NCI-H460 (cell line): ENCODE measurements at places on chromosomes 3 and 15. TPM values are rescaled to one million over a fixed set of nuclear protein-coding genes. Genes with fewer than 3 reads are reported as not detected.

DNA sequence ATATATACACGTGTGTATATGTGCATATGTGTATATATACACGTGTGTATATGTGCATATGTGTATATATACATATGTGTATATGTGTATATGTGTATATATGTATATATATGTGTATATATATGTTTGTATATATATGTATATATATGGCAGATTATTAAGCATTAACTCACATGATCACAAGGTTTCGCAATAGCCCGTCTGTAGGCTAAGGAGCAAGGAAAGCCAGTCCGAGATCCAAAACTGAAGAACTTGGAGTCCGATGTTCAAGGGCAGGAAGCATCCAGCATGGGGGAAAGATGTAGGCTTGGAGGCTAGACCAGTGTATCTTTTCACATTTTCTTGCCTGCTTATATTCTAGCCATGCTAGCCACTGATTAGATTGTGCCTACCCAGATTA lies 23.7 kb downstream of the NAALADL2 start:
- DNase-seq: no peak

- no peak for DNase-seq
Observed at GRCh38 chr3:126305427-126305826, 51.8 kb downstream of the KLF15 start.

GRCh38 chr15:72398648-72399047 lies 543 bp downstream of the TMEM202 start:
- no peak for DNase-seq

Gene CHDH
- 0.57 and 1.2 TPM in 2 replicates for total RNA-seq

DNA sequence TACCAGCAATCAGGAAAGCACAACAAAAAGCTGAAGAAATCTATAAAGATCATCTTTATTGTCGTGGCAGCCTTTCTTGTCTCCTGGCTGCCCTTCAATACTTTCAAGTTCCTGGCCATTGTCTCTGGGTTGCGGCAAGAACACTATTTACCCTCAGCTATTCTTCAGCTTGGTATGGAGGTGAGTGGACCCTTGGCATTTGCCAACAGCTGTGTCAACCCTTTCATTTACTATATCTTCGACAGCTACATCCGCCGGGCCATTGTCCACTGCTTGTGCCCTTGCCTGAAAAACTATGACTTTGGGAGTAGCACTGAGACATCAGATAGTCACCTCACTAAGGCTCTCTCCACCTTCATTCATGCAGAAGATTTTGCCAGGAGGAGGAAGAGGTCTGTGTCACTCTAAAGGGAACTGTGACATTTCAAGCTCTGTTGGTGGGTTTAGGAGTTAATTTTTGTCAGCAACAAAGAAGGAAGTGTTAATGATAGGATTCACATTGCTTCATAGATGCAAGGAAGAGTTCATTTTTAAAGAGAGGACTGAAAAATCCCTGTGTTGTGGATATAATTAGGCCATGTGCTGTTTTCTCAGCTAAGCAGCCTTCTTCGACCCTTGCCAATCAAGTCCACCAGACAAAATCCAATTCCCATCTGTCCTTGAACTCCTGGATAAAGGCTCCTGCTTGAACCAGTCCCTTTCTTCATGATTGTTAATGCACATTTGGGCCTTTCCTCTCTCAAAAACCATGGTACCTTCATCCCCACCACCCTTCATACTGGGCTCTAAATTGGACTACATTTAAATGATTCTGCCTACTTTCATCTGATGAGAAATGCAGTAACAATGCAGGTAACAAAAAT lies 1.2 kb downstream of the GPR15 start:
- no peak for DNase-seq

DNA sequence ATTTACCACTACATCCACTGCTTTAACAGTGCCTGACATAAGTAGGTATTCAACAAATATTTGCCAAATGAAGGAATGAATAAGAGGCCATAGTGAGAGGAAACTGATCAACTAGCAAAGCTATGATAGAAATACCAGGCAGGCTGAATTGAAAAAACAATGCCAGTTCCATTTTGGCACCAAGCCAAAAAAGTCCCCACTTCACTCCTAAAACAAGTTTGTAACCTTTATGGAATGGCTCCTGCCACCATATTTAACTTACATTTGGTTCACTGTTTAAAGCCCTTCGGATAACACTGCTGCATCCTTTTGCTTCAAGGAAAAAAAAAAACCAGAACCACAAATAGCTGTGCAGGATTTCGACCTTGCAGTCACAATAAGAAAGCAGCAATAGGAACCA lies 166.1 kb downstream of the FRMD5 start:
- DNase-seq: no peak

Gene PEX5L
- total RNA-seq: 0.02 TPM in 1 of 2 replicates, not detected in the other

GRCh38 chr3:34225821-34226366 lies 427.5 kb downstream of the PDCD6IP start:
- no peak for DNase-seq

GRCh38 chr3:143888846-143889245 lies 40.6 kb upstream of the SLC9A9 start:
- no peak for DNase-seq

GRCh38 chr3:23219117-23219516 lies 16.0 kb downstream of the UBE2E2 start:
- no peak for DNase-seq

- no peak for DNase-seq
Observed at GRCh38 chr3:31575448-31575847, 42.7 kb downstream of the STT3B start.

- no peak for DNase-seq
Observed at GRCh38 chr3:127307112-127307835, 19.4 kb upstream of the PRR20G start.

DNA sequence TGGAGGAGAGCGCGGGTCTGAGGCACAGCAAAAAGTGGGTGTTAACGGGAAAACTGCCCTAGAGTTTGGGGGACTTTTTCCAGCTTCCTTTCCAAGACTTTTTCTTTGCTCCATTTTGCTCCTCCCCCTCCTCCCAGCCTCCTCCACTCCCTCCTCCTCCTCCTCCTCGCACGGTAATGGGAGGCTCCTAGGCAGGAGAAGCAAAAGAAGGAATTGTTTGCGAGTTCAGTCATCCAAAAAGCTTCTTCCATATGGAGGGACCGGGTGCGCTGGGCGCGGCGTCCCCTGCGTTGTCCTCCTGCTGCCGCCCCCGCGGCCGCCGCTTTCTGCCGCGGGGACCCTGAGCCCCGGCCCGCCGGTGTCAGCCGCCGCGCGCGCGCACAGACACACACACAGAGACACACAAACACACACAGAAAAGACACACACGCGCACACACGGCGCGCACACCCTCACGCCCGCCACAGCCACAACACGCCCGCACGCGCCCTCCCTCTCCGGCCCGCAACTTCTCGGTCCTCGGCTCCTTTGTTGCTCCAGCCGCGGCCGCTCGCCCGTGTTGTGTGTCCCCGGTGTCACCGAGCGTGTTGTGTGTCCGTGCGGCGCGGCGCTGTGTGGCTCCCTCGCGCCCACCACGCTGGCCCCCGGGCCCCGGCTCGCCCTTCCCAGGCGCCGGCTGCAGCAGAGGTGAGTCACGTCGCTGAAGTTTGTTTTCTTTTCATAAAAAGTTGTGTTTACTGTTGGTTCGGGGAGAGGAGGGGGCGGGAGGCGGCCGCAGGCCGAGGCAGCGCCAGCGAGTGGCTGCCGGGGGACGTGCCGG lies at the start of gene BOC:
BOC (plus strand) TSS at position 228 of the 820 bp plus-strand sequence. CDS start 38,246 bp downstream, outside the sequence.
- no peak for DNase-seq

Gene DCBLD2
- 54.0 and 54.1 TPM in 2 replicates for total RNA-seq

GRCh38 chr15:90840157-90840855 lies 28.1 kb upstream of the FURIN start:
- no peak for DNase-seq

DNA sequence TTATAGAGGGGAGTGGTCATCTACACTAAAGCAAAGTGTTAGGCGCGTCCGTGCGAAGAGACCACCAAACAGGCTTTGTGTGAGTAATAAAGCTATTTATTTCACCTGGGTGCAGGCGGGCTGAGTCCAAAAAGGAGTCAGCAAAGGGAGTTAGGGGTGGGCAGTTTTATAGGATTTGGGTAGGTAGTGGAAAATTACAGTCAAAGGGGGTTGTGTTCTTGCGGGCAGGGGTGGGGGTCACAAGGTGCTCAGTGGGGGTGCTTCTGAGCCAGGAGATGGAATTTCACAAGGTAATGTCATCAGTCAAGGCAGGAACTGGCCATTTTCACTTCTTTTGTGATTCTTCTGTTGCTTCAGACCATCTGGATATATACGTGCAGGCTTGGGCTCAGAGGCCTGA lies 47.1 kb downstream of the OIP5 start:
- no peak for DNase-seq

DNA sequence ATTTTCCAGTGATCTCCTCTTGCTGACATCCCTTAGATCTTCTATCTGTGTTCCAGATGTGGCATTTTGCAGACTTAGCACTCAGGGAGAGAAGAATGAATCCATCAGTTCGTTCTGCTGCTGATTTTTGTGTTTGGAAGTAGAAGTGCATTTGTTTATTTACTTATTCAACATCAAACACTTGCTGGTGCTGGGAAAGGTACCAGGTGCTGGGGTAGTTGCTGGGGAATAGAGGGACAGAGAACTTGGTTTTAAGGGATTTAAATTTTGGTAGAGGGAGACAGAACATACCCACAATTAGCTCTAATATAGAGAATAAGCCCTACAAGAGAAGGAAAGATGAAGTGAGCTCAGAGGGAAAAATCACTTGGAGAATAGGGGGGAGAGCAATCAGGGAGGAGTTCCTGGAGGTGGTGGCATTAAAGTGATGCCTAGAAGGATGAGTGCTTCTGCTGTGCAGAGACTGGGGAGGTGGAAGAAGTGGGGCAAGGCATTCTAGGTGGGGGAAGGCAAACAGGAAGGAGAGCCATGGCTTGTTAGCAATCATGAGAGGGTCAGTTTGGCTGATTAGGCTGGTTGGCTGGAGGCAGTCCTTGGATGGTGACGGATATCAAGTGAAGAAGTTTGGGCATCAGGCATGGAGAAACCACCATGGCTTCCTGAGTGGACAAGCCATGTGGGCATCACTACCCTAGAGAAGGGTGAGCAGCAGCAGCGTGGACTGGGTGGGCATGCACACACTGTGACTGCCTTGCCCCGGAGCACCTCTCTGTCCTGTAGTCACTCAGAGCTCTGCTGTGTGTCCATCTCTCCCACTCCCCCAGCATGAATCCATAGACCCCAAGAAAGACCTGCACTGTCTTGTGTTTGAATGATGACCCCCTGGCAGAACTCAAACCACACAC lies 197.3 kb downstream of the OPA1 start:
- no peak for DNase-seq

- no peak for DNase-seq
Observed at GRCh38 chr3:76365275-76365674, 579.9 kb upstream of the ZNF717 start.

Gene C3orf49
- total RNA-seq: 31.1 and 34.7 TPM in 2 replicates

- DNase-seq: no peak
Observed at GRCh38 chr3:138942861-138943623, 3.9 kb downstream of the FOXL2 start.

- DNase-seq: no peak
Observed at GRCh38 chr3:121998030-121998580, 23.9 kb downstream of the ILDR1 start.

Gene NIPA2
- total RNA-seq: 113 and 116 TPM in 2 replicates

DNA sequence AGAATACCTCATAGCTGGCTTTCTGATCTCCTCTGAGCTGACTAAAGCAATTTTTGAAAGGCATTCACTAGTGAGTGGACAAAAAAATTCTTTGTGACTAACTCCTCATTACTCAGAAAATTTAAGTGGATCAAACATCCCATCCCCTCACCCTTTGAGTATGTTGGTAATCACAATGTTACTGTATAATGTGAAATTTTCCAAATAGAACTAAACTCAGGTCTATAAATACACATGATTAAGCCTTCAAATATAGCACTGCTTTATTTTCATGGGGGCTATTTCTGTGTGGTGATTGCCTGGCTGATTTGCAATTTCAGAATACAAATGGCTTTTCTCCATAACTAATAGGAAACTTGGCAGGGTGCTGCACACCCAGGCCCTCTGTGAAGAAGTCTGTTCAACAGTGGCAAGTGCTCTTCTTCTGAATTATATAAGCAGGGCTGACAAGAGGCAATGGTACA lies 45.9 kb upstream of the ACTC1 start:
- DNase-seq: no peak

GRCh38 chr3:67828486-67829010 lies 174.1 kb upstream of the SUCLG2 start:
- DNase-seq: no peak

DNA sequence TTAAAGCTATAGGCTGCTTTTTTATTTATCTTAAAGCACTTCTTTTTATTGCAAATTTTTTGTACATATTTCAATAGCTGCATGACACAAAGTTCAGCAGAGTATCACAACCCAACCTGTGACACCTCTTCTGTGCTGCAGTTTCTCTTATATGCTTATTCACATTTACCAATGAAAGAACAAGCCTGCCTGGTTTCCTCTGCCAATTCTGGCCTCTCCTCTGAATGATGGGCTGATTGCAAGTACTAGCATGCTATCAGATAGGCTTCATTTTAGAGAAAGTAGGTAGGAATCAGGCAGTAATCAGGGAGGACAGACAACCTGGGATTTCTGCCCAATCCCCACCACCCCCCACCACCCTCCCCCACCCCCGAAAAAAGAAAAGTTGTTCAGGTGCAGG lies 26.6 kb downstream of the ACKR4 start:
- no peak for DNase-seq

DNA sequence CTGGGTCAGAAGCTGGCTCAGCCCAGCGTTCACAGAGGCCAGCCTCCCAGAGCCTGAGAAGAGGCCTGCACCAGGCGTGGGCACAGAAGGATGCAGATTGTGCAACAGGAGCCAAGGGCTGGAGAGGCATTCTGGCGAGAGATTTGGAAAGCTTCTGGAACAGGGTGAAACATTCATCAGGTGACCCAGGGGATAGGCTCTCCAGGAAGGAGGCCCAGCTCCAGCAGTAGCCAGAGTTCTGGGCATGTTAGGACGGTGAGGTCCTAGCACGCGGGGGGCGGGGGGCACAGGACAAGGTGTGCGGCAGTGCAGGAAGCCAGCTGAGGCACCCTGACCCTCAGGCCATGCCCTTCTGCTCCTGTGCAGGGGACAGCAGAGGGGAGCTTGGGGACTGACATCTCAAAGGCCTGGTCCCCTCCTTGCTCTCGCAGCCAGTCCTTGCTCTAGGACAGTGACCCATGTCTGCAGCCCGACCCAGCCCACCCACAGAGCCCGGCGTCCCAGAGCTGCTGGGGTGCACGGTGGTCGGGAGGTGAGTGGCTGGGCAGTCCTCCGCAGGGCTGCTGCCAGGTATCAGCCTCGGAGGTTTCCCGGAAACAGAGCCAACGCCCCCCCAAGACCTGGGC lies 111.7 kb upstream of the KLF13 start:
- DNase-seq: no peak

- no peak for DNase-seq
Observed at GRCh38 chr15:57382215-57382614, 5.9 kb downstream of the CGNL1 start.

Gene FILIP1L
- total RNA-seq: 0.05 TPM in 1 of 2 replicates, not detected in the other

Gene SOX14
- total RNA-seq: not detected in 2 replicates

Gene DPPA2
- total RNA-seq: not detected in 2 replicates

DNA sequence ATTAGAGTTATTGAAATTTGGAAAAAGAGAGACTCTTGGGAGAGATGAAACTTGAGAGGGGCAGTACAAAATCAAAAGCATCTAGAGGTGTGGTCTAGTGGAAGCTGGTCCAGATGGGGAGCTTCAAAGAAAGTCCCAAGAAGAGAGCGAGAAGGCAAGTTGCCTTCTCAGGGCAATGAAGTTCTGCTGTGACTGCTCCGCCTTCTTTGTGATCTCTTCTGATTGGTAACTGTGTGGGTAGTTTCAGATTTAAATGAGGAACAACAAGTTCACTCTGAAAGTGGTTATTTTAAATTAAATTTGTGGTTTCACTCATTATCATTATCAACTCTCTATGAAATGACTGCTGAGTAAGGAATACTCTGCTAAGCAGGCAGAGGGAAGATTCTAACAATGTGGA lies 233.3 kb downstream of the NLGN1 start:
- DNase-seq: no peak

- DNase-seq: no peak
Observed at GRCh38 chr3:45704301-45704943, 15.2 kb downstream of the SACM1L start.

Gene SUSD5
- total RNA-seq: 1.7 and 2.0 TPM in 2 replicates
